ENCODE measurements at places on chromosomes 2 and 18.

DNA sequence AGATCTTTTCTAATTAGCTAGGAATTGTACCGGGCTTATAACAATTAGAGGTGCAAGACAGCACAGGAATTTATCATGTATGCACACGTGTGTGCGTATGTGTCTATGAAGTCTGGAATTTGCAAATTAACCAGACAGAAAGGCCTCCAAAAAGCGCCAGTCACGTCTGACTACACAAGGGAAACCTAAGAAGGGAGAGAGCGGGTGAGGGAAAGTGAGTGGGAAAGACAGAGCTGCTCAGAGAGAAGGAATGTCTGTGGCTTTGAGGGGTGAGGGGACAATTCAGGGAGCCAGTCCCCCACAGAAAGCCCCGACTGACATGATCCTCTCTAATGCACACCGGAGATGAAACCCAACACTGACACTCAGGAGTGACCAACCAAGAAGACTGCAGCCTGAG, 197.7 kb upstream of the SH3BP4 start:
- peak; percentile 65 for DNase-seq

- no peak for DNase-seq
These were observed 81.1 kb downstream of the LONRF2 start for GRCh38 chr2:100241236-100241635.

GRCh38 chr2:120619579-120619978, 116.1 kb upstream of the GLI2 start:
- DNase-seq: no peak

GRCh38 chr18:56890632-56891031, 239.5 kb downstream of the WDR7 start:
- DNase-seq: peak; percentile 93

- DNase-seq: no peak
These were observed 43.0 kb upstream of the CYBRD1 start for GRCh38 chr2:171479154-171479814.

- no peak for DNase-seq
These were observed 39.6 kb upstream of the PGAP1 start for GRCh38 chr2:196966061-196966460.

DNA sequence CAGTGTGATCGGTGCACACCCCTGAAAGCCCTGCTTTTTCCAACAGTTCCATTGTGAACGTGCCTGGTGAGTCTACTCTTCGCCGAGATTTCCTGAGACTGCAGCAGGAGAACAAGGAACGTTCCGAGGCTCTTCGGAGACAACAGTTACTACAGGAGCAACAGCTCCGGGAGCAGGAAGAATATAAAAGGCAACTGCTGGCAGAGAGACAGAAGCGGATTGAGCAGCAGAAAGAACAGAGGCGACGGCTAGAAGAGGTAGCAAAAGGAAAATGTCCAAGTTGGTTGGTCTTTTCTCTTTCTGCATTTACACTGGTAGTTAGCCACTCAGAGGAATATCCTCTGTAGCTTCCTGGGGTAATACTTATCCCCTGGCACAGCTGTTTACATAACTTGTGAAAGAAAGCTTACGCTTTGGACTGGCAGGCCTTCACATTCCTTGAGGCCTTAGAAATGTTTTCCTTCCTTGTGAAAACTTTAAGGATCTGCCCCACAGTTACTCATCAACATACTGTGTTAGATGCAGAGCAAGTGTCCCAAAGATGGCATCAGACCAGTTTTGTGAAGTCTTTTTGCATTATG, 146.6 kb downstream of the MAP4K4 start:
- DNase-seq: peak; percentile 95

DNA sequence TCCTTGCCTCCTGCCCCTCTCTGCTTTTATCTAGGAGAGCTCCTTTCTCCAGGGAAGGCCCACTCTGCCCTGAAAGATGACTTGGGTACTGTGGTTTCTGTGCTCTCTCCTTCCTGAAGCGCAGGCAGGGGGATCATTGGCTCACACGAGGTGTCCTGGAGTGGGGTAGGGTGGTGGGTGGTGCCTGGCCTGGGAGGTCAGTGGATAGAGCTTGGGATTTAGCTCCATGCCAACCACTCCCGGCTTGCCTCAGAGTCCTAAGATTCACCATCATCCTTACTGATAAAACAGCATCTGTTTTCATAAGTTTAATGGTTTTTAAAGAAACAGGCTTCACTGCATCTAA, 63.1 kb downstream of the CIB4 start:
- DNase-seq: no peak
